ENCODE measurements at places on chromosomes 1 and 21.
A peak's percentile ranks its signal among the peaks of the same experiment; 100 is the strongest.

GRCh38 chr1:85322655-85323054, 46.2 kb upstream of the BCL10 start:
- no peak for DNase-seq

GRCh38 chr1:186183970-186184628, 191.0 kb downstream of the TPR start:
- no peak for DNase-seq

DNA sequence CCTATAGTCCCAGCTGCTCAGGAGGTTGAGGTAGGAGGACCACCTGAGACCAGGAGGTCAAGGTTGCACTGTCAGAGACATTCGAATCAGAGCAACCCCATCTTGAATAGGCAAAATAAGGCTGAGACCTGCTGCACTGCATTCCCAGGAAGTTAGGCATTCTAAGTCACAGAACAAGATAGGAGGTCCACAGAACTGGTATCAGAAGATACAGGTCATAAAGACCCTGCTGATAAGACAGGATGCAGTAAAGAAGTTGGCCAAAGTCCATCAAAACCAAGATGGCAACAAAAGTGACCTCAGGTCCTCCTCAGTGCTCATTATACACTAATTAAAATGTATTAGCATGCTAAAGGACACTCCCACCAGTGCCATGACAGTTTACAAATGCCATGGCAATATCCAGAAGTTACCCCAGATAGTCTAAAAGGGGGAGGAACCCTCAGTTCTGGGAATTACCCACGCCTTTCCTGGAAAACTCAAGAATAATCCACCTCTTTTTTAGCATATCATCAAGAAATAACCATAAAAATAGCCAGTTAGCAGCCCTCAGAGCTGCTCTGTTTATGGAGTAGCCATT, 65.2 kb upstream of the KLHDC7A start:
- DNase-seq: no peak

GRCh38 chr1:34597877-34598514, 156.9 kb upstream of the GJB5 start:
- peak; percentile 12 for DNase-seq

DNA sequence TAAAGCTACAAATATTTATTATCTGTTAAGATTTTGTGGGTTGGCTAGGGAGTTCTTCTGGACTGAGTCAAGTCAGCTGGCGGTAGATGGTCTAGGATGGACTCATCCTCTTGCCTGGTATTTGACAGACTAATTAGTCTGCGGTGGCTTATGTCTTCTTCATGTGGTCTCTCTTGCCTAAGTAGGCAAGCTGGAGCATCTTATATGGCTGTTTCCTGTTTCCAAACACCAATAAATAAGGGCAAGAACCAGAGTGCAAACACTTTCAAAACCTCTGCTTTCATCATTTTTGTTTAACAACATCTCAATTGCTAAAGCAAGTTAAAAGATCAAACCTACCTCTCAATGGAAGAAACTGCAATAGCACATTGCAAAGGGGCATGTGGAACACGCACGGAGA, 484.8 kb downstream of the PTPRC start:
- DNase-seq: no peak

Data from frontal cortex (tissue), 4 donors.